ENCODE measurements at places on chromosomes 1 and 21. TPM values are rescaled to one million over a fixed set of nuclear protein-coding genes. Genes with fewer than 3 reads are reported as not detected.

The ATAD3B gene
- 24.3 TPM for total RNA-seq

GRCh38 chr1:205318231-205318991 is 3.1 kb downstream of the NUAK2 start:
- H3K4me3 ChIP-seq: peak overlapping the region; percentile 37
- H3K4me1 ChIP-seq: peaks cover 69% of the 10 kb centered on the region
- DNase-seq: no peak

DNA sequence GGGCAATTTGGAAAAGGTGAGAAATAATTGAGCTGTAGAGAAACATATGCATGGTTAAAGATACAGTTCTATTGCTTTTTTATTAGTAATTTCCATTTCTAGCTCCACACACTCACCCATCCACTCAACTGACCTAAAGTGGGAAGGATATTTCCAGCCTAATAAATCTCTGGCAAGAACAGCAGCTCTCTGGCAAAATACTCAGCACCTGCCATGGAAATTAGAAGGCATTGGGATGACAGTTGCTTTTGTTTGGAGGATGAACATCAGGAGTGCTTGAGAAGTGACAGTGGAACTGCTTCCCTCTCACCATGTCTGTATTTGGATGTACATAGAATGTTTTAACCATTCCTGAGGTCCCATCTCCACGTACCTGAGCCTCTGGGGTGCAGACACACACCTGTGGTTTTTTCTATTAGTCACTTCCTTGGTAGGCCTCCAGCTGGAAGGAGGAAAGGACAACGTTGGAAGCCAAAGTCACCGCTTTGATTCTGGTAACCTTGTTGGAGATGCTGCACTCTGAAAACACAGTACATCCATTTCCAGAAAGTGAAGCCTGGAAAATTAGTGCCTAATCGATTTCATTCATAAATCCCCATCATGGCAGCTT is 62.3 kb upstream of the RUNX1 start:
- DNase-seq: no peak
- H3K27me3 ChIP-seq: no peaks in the 10 kb centered on the region
- no peak overlapping the region for H3K27ac ChIP-seq

DNA sequence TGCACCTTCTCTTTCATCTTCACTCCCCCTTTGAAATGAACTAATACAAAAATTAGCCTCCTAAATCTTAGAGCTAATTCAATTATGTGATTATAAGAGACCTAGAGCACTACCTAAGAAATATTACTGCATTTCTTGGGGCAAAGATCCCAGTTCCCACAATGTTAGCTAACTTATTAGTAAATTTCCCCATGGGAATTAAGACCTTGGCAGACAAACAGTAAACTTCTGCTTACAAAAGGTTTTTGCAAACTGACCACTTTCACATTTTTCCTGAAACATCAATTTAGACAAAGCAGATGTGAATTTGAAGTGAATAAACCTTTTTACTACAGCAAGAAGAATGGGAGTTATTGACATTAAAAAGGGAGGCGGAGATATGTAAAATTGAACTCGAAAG is 34.6 kb upstream of the LHX8 start:
- no peak for DNase-seq
- no peak overlapping the region for H3K4me3 ChIP-seq
- H3K4me1 ChIP-seq: no peaks in the 10 kb centered on the region
- H3K27me3 ChIP-seq: no peaks in the 10 kb centered on the region

DNA sequence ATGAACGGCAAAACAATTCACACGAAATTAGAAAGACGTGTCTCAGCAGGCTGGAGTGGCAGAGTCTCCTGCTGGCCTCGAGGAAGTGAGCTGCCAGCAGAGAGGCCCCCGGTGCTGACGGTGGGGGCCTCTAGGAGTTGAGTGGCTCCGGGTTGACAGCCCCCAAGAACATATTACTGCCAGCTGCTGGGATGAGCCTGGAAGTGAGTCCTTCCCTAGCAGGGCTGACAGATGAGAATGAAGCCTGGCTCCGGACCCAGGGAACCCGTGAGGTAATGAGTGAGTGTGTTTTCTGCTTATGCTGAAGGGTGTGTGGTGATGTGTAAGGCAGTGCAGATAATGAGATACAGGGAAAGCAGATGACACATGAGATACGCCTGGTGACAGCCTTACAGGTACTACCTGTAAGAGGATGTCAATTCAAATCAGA is 23.5 kb upstream of the LRRC47 start:
- no peak overlapping the region for H3K27ac ChIP-seq
- DNase-seq: peak; percentile 40
- no peaks in the 10 kb centered on the region for H3K4me1 ChIP-seq

The TMPRSS3 gene
- total RNA-seq: 4.1 TPM

The GBP2 gene
- total RNA-seq: 40.8 TPM

The PTPN14 gene
- 43.7 TPM for total RNA-seq

The SPTA1 gene
- total RNA-seq: not detected

The HCRTR1 gene
- total RNA-seq: not detected

The MPZ gene
- 2.5 TPM for total RNA-seq

The DONSON gene
- 4.4 TPM for total RNA-seq

DNA sequence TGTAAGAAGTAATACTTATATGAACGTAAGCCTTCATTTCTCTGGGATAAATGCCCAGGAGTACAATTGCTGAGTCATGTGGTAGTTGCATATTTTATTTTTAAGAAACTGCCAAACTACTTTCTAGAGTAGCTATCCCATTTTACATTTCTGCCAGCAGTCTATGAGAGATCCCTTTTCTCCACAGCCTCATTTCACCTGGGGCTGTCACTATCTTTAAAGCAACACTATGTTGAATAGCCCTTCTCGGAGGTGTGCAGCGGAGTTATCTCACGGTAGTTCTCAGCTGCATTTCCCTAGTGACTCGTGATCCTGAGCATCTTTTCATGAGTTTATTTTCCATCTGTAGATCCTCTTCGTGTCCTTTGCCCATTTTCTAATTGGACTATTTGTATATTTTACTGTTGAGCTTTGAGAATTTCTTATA is 93.4 kb downstream of the ADARB1 start:
- no peak for DNase-seq
- H3K27ac ChIP-seq: no peak overlapping the region
- no peaks in the 10 kb centered on the region for H3K36me3 ChIP-seq
- H3K27me3 ChIP-seq: no peaks in the 10 kb centered on the region
- H3K4me3 ChIP-seq: no peak overlapping the region
- H3K4me1 ChIP-seq: peaks cover 22% of the 10 kb centered on the region

DNA sequence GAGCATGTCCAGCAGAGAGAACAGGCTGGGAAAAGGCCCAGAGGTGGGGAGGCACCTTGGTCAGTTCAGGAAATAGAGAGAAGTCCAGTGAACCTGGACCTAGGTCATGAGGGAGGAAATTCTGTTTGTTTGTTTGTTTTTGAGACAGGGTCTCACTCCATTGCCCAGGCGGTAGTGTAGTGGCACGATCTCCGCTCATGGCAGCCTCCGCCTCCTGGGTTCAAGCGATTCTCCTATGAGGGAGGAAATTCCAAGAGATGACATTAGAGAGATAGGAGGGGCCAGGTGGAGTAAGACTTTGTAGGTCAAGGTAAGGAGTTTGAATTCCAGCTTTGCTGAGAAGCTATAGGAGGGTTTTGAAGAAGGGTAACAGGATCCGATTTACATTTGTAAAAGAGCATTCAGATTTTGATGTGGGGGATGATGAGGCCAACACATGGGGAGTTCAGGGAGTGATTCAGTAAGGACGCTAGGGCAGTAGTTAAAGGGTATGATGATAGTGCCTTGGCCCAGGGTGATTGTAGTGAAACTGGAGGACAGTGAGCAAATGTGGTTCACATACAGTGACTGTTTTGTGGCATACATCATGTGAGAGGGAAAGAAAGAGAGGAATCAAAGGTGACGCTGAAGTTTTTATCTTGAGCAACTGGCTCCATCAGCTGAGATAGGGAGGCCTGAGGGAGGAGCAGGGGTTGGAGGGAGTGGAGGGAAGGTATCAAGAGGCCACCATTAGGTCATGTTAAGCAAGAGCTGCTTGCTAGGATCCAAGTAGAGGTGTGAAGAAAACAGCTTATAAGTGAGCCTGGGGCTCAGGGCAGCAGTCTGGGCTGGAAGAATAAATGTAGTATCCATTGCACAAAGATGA is 8.3 kb upstream of the TRABD2B start:
- peaks cover 2% of the 10 kb centered on the region for H3K27me3 ChIP-seq
- no peak overlapping the region for H3K27ac ChIP-seq
- no peaks in the 10 kb centered on the region for H3K4me1 ChIP-seq
- no peaks in the 10 kb centered on the region for H3K36me3 ChIP-seq

The FMOD gene
- 45.1 TPM for total RNA-seq

The DYRK1A gene
- 70.9 TPM for total RNA-seq

The PPFIA4 gene
- total RNA-seq: 1.3 TPM

DNA sequence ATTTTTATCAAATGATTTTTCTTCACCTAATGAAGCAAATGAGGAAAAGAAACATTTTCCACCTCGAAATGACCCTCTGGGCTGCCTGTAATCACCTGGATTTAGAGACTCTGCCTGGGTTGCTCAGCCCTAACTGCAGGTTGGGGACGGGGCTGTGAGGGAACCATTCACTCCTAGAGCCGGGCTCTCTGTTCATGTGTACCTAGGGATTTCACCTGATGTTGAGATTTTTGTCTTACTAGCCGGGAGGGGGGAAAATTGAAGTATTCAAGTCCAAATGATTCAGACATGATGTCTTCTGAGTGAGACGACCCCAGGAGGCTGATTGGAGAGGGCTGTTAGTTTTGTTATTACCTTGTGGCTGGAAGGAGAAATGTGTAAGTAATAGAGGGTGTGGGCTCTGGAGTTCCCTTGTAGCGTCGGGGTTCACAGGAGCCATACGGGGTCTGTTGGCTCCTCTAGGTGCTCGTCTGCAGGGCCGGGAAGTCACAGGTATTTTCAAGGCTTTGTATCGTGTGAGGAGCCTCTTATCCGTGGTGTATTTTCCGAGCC is 42.3 kb upstream of the PWP2 start:
- H3K4me3 ChIP-seq: no peak overlapping the region
- H3K4me1 ChIP-seq: no peaks in the 10 kb centered on the region
- H3K36me3 ChIP-seq: peaks cover 77% of the 10 kb centered on the region
- no peak overlapping the region for H3K27ac ChIP-seq

The FMO5 gene
- 95.9 TPM for total RNA-seq

DNA sequence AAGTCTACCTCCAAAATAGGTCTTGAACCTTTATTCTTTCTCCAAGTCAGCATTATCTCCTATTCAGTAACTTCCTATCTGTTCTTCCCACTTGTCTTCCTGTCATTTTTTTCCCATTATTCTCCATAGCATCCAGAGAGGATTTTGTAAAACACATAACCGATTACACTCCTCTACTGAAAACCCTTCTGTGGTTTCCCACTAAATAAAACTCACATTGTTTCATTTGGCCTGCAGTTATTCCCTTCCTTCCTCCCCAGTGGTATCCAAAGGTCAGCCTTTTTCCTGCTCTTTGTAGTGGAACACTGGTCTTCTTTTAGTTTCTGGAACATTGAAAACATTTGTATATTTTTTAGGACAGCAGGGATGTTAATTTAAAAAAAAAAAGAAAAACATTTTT is 266.0 kb downstream of the GPR52 start:
- H3K27ac ChIP-seq: no peak overlapping the region
- H3K27me3 ChIP-seq: no peaks in the 10 kb centered on the region
- no peak for DNase-seq
- H3K4me1 ChIP-seq: no peaks in the 10 kb centered on the region

DNA sequence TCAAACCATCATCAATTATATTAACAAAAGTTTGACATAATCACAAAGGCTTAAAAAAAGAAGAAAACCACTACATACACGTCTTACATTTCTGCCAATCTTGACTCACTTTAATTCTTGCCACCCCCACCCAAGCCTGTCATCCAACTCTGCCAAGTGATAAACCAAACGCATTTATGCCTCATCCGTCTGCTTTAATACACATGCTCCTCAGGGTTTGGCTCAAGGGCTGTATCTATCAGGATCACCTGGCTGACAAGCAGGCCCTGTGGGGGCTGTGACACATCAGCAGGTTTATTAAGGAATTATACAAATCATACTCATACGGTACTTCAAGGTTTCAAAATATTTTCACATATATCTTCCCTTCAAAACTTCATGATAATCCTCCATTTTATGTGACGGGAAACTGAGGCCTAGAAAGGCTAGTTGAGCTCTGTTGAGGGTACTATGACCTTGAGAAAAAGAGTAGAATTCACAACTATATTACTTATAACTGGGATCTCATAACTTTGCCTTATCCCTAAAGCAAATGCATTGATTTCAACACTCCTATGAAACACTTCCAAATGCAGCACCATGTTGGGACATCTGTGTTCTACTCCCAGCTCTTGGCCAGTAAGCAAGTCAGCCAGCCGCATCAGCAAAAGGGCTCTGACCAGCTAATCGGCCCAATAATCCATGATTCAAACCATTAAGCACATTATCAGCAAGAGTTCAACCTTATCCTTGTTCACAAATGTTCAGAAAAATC is 8.7 kb downstream of the SORT1 start:
- H3K4me1 ChIP-seq: peaks cover 80% of the 10 kb centered on the region
- DNase-seq: no peak

DNA sequence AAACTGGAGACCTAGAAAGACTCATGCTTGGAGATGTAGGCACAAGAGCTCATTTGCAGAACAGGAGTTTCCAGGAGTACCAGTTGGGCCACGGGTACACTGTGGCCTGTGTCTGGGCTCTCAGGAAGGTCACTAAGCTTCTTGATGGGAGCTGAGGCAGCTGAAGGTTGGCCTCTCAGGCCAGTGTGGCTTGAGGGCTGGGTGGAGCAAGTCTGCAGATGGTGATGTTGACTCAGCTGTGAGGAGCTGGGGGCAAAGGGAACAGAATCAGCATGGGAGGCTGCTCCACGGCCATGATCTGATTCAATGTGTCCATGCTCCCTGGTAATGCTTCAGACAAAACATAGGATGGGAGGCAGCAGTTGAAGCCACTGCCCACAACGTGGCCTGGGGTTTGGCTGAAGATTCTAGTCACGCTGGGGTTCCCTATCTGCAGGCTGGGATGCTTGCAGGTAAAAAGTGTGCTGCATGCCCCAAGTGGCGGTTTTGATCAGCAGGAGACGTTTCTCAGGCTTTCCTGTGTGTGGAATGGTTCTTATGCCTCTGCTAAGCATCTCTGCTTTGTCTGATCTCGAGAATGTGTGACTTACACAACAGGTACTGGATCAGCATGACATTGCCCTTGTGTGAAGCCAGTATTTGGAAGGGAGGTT is 15.4 kb upstream of the TENT5C start:
- no peaks in the 10 kb centered on the region for H3K27me3 ChIP-seq
- H3K4me3 ChIP-seq: no peak overlapping the region
- H3K27ac ChIP-seq: no peak overlapping the region
- H3K36me3 ChIP-seq: no peaks in the 10 kb centered on the region
- H3K4me1 ChIP-seq: peaks cover 15% of the 10 kb centered on the region

DNA sequence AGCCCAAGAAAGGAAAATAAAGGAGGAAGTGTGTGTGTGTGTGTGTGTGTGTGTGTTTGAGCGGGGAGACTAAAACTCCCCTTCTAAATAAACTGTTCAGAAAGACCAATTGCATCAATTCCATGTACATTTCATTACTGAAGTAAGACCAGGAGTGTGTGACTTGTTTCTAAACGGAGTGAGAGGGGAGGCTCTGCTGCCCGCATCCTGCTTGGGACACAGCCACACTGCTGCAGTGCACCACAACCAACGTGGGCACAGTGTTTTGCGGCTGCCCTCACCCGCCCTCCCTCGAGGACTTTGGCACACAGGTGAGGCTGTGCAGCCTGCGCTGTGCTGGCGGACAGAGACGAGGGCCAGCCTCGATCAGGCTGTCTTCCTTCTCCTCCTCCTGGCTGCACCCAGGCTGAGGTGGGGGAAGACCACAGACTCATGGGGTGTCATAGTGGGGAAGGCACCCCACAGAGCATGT is 31.0 kb upstream of the H6PD start:
- no peaks in the 10 kb centered on the region for H3K36me3 ChIP-seq
- peaks cover 72% of the 10 kb centered on the region for H3K27me3 ChIP-seq
- H3K4me3 ChIP-seq: no peak overlapping the region
- peak; percentile 62 for DNase-seq

All from upper lobe of right lung (tissue), 1 donor.